Activated B cell treated with CpG ODN at 0.5 μM for 24 hours (primary cell): ENCODE measurements at places on chromosomes 11 and 22. TPM values are rescaled to one million over a fixed set of nuclear protein-coding genes. Genes with fewer than 3 reads are reported as not detected.

DNA sequence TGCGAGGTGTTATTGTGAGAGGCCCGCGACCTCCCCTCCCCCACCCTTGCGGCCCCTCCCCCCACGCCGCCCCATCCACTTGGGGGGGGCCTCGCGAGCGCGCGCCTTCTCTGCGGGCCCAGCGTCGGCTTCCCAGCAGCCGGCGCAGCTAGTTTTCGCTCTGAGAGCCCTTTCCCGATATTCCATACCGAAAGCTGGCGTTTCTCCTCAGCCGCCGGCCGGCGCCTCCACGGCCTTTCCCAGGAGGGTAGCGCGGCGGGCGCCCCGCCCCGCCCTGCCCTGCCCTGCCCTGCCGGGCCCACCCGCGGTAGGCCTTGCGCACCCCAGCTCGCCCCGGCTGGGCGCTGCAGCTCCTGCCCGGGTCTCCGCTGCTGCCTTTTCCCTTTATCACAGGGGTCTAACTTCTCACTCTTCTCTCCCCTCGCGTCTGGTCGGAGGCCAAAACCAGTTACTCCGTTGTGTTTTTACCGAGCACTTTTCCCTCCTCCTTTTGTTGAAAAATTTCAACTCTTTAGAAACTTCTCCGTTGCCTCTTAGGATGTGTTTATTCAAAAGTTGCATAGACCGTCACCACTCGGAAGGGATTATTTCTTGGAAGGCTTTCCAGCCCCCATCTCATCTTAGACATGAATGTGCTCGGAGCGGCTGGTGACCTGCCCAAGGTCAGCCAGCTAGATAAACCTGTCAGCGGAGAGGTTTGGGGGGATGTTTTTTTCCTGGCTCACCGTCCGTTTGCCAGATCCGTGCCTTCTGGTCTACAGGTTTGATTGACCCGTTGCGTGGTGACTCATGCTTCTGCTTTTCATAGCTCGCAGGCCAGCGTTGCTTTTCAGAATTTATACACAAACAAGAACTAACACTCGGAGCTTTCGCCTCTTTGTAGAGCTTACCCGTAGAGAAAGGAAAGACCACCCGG lies 648 bp downstream of the PAFAH1B2 start:
- peak; percentile 33 for DNase-seq
- peak overlapping the region; percentile 94 for H3K27ac ChIP-seq
- peaks cover 35% of the 10 kb centered on the region for H3K36me3 ChIP-seq
- peaks cover 40% of the 10 kb centered on the region for H3K4me1 ChIP-seq
- peaks cover 4% of the 10 kb centered on the region for H3K27me3 ChIP-seq

- no peaks in the 10 kb centered on the region for H3K27me3 ChIP-seq
- H3K4me1 ChIP-seq, result no peaks in the 10 kb centered on the region
- H3K4me3 ChIP-seq, result no peak overlapping the region
- peaks cover 8% of the 10 kb centered on the region for H3K36me3 ChIP-seq
- no peak overlapping the region for H3K27ac ChIP-seq
These were observed 46.7 kb upstream of the PPARA start for GRCh38 chr22:46103664-46104063.

DNA sequence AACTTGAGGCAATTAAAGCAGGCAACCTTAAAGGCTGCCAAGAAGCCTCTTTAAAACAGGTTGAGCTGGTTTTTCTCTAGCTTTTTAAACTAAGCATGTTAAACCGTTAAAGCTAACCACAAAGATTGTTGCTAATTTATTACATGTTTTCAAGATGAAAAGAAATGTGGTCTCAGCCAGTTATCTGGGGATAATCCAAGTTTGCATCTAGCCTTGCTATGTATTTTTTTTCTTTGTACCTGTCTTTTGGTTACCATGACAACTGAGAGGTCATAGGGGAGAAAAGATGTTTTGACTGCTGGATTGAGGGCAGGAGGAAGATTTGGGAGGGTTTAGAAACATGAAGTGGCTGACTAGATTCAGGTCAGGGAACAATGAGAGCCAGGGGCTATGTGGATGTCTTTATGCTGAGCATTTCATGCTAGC lies 19.2 kb upstream of the PGM2L1 start:
- H3K4me3 ChIP-seq, result no peak overlapping the region
- H3K27ac ChIP-seq, result no peak overlapping the region

The KCNK4 gene
- 0.24 and 0.44 TPM in 2 replicates for total RNA-seq

The PKP3 gene
- 0.18 TPM in 1 of 2 replicates, not detected in the other for total RNA-seq

The OOSP2 gene
- not detected in 2 replicates for total RNA-seq

DNA sequence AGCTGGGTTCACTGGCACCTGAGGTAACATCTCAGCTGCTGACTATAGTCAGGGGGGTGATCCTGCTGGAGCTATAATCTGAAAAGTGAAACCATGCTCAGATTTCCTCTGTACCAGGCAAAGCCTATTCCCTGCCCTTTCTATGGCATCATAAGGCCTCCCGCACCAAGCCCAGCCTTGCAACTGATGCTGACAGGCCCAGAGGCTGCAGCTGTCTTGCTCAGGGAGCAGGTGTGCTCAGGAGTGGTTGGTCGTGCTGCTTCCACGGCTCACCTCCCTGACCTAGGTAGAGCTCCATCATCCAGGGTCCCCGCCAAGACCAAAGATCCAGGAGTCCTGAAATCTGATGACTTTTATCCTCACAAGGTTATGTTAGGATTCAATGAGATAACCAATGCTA lies 121.7 kb downstream of the FEZ1 start:
- H3K27ac ChIP-seq, result no peak overlapping the region
- DNase-seq, result no peak
- peaks cover 26% of the 10 kb centered on the region for H3K27me3 ChIP-seq
- no peaks in the 10 kb centered on the region for H3K36me3 ChIP-seq

- no peak for DNase-seq
- no peaks in the 10 kb centered on the region for H3K4me1 ChIP-seq
- no peak overlapping the region for H3K27ac ChIP-seq
- no peaks in the 10 kb centered on the region for H3K36me3 ChIP-seq
- peaks cover 19% of the 10 kb centered on the region for H3K27me3 ChIP-seq
- H3K4me3 ChIP-seq, result no peak overlapping the region
These were observed 100.8 kb downstream of the KIAA1671 start for GRCh38 chr22:25053153-25053805.
